ENCODE measurements at places on chromosomes 1 and 21.

- ATAC-seq, result no peak
Observed at GRCh38 chr21:36127250-36127904, 7.5 kb upstream of the CBR3 start.

GRCh38 chr1:241637604-241638003, 2.6 kb downstream of the CHML start:
- no peak for ATAC-seq

DNA sequence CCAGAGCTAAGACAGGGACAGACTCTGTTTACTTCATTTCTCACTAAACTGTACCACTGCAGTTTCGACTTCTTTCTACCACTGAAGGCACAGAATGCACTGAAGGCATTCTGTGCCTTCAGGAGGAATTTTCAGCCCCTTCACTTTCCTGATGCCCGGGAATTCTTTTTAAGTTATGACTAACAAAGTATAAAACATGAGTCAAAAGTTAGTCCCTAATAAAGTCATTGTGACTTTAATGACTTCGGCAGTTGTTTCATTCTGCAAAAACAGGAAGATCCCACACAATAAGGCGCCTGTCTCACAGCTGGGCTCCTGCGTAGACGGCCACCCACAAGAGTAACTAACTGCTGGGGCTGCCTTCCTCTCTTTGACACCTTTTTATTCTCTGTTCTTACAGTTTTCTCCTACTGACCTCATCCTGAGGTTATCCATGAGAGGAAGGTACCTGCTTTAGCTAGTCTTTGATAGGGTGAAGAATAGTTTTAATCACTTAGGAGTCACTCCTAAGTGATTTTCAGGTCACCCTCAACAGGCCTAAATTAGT, 183.9 kb upstream of the SGIP1 start:
- ATAC-seq, result peak; percentile 11

- ATAC-seq, result no peak
Observed at GRCh38 chr1:23421753-23422240, 2.8 kb downstream of the TCEA3 start.

DNA sequence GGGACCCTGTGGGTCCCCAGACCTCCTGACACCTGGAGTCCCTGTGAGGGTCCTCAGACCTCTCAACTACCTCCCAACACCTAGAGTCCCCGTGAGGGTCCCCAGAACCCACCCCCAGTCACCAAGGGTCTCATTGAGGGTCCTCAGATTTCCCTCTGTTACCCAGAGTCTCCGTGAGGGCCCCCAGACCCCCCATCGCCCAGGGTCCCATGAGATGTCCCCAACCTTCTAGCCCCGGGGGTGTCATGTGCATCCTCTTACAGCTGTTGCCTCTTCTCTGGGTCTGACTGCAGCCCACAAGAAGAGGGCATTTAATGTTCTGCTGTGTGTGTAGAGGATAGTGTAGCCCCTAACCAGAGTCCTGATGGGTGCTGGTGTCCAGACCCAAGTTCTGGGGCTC, 2.0 kb upstream of the GJC2 start:
- ATAC-seq, result no peak

GRCh38 chr1:85394130-85394529, 70.8 kb downstream of the DDAH1 start:
- no peak for ATAC-seq

DNA sequence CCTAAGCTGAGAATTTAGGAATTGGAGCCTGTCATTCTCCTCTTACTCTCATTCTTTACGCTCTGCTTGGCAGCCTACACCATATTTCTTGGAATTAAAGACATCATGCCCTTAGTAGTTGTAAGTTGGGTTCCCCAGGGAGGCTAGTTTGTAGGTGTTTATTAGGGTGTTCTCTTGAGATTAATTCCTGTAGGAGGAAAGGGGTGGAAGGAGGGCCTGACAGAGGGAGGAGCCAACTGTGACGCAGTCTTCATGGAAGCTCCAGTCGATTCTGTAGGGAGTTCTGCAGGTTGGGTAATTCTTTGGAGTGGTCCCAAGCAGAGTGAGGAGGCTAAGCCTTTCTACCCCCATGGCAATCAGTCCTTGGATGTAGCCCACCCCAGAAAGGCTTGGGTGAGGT, 111.4 kb downstream of the HHAT start:
- no peak for ATAC-seq

DNA sequence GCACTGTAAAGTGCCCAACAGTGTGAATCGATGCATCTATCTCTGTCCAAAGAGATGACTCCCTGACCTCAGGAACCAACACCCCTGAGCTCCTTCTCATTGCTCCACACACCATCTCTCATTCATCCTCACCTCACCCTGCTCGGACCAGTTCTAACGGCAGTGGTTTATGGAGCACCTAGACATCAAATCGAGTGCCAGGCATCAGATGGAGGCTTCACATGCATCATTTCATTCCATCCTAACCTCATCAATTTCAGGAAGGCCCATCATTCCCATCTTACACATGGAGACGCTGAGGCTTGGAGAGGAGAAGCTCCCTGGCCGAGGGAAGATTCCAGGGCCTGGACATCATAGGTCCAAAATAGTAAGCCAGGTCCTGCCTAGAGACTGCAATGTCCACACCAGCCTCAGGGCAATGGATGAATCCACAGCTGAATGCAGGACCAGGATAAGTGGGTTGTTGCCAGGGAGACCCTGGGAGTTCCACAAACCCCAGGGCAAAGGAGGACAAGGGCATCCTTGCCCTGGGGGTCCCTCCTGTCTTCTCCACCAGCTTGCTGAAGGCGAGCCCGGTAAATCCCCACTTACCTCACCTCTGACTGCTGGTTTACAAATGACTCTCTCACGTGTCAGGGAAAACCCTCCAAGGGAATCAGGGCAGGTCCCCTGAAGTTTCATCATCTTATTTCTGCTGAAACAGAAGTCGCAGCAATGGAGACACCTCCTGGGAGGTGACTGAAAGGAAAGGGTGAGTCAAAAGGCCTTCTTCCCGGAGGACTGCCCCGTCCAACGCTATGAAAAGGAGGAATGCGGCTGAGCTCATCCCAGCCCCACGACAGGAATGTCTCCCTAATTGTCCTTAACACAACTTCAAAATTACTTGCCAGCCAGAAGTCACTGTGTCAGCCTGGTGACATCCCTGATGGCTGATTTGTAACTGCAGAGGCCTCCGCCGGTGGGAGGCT, 9.0 kb upstream of the IFFO2 start:
- peak; percentile 76 for ATAC-seq

DNA sequence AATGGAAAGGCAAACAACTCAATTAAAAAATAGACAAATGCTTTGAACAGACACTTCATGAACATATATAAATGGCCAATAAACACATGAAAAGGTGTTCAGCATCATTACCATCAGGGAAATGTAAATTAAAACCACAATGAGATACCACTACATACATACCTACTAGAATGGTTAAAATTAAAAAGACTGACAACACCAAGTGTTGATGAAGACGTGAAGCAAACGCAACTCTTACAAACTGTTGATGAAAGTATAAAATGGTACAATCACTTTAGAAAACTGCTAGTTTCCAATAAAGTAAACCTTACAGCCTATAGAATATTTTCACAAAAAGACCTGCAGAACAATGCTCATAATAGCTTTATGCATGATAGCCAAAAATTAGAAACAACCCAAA, 10.1 kb downstream of the EIF2B3 start:
- ATAC-seq, result no peak

DNA sequence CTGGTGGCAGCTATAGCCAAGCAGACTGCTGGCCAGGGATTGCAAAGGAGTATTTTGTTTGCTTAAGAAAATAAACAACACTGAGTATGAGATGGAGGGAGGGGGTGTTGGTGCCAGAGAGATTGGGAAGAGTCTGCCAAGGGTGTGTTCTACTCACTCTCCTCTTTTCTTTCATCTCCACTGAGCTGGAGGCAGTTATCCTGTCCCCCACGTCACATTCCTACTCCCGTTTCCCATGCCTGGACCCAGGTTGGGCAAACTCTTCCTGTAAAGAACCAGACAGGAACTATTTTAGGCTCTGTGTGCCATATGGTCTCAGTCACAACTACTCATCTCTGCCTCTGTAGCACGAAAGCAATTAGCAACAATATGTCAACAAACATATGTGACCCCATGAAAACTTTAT, 1.4 kb upstream of the IL24 start:
- no peak for ATAC-seq

- ATAC-seq, result no peak
Observed at GRCh38 chr1:167654975-167655575, 25.0 kb downstream of the RCSD1 start.

DNA sequence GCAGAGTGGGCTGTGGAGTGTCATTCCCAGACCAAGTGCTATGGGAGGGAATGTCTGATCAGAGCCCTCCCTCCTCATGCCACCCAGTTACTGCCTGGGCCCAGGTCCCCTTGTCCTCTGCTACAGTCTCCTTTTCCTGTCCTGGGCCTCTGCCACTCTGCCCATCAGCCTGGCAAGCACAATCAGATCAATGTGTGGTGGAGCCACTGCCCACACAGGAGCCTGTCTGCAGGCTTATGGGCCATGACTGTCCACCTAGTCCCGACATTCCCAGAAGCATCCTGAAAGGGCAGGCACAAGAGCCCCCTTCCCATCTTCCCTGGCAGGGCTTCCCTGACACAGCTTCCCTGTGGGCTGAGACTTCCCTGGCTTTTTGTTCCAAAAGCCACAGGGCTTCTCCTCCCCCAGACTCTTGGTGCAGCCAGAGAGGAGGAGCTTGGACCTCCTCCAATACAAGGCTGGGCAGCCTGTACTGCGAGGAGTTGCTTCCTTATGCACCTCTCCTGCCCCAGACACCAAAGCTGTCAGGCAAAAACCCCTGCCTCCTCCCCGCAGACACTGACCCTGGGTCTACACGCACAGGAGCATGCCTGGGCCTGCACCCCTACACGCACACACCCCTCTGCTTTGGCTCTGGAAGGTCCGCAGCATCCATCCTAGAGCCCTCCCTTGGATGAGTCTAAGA, 29.2 kb upstream of the CNTN2 start:
- ATAC-seq, result peak; percentile 55

DNA sequence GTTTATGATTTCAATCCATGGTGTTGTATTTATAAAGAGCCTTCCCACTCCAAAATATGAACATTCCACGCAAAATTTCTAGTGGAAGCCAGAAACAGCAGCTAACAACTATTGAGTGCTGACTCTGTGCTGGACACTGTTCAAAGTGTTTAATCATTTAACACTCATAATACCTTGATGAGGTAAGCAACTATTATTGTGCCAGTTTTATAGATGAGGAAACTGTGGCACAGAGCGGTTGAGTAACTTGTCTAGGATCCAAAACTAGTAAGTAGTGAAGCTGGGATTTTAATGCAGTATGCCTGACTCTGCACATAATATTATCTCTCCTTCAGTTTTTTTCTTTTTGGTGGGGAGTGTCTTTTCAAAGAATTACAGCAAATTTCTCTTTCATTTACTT, 228.3 kb downstream of the SLC35F3 start:
- ATAC-seq, result no peak

DNA sequence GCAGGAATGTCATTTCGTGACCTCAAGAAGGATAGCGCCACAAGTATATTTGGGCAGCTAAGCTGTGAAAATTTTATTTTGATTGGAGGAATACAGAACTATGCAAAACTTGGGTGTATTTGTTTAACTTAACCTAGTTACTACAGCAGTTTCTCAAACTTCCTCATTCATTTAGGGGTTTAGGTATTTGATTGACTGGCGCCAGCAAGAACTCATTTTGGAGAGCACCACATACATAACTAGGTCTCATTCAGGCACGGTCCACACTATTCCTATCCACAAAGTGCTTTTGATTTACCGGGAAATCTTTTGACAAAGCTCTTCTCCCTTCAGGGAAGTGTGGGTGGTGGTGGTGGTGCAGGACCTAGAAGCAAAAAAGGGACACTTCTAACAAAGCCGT, 155.1 kb upstream of the NRIP1 start:
- ATAC-seq, result no peak

- no peak for ATAC-seq
Observed at GRCh38 chr1:207872621-207873020, 38.3 kb downstream of the CD34 start.

GRCh38 chr21:45032977-45033710, 41.2 kb upstream of the ADARB1 start:
- no peak for ATAC-seq

DNA sequence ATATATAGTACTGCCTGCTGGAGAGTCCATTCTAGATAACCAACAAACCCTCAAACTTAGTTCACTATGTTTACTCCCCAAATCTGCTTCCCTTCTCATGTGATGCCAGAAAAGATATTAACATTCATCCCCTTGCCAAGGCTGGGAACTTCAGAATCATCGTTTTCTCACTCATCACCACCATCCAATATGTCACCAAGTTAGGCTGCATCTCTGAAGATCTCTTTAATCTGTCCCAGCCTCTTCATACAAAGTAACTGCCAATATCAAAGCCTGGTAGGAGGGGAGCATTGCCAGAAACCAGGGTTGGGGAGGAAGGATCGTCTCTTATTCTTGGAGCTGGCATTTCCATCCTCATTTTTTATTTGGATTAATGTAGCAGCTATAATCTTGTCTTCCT, 71.6 kb downstream of the XCL2 start:
- no peak for ATAC-seq

DNA sequence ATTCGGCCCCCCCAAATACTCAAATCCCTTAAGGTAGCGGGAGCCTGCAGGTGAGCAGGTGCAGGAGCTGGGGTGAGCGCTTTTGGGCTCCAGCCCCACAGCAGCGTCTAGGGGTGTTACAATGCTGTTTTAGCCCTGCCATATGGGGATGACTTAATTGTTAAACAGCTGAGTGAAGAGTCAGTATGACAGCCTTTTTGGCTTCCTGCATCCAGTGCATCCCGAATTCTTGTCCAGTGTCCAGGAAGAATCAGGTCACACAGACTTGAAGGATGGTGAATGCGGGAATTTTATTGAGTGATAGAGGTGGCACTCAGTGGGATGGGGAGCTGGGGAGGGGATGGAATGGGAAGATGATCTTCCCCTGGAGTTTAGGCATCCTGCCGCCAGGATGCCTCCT, 30.4 kb upstream of the HHAT start:
- ATAC-seq, result no peak

- ATAC-seq, result no peak
Observed at GRCh38 chr1:32818804-32819541, 1.5 kb downstream of the S100PBP start.

GRCh38 chr1:25255706-25256577, 8.7 kb upstream of the RSRP1 start:
- no peak for ATAC-seq

DNA sequence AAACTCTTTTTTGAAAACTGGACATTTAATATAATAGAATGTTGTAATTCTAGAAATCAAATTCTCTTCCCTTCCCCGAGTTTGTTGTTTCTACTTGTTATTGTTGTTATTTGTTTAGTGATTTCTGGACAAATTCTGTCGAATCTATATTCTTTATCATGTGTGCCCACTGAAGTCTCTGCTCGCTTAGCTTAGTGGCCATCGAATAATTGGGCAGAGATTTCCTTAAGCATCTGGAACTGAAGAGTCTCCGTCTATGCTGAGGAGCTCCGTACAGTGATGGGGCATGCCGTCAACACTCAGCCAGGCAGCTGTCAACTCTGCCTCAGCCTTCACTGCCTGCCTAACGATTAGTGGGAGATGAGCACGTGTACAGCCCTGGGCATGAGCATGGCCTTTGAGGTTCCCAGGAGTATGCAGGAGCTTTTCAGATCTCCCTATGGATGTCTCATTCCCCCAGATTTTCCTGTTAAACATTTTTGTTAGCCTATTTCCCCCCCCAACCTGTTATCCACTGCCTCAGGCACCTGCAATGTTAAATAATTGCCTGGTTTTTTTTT, 66.8 kb downstream of the SLX9 start:
- ATAC-seq, result no peak
